ENCODE measurements at places on chromosomes 2 and 18. TPM values are rescaled to one million over a fixed set of nuclear protein-coding genes. Genes with fewer than 3 reads are reported as not detected.

Gene GPR39
- not detected for total RNA-seq

Gene COLEC12
- not detected for total RNA-seq

Gene TGFA
- total RNA-seq = 0.07 TPM

Gene GREB1
- 0.10 TPM for total RNA-seq

Gene MYOM1
- 2.1 TPM for total RNA-seq
